ENCODE measurements at places on chromosomes 4 and X.
A peak's percentile ranks its signal among the peaks of the same experiment; 100 is the strongest.

DNA sequence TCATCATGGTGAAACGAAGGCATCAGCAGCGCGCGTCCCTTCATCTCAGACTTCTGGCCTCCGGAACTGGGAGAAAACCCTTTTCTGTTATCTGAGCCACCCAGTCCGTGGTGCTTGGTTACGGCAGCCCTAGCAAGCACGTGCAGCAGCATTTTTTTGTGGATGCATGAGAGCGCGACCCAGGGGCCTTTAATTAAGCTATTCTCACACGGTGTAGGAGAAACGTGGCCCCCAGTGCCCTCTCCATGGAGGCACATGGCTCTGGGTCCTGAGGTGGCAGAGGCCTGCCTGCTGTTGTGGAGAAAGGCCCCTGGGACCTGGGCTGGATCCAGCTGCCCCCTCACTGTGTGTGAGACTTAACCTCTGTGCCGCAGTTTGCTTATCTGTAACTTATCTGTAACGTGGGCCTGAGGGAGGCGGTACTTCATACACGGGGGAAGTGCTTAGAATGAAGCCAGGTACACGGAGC lies 9.5 kb downstream of the CLCN4 start:
- DNase-seq, result no peak

DNA sequence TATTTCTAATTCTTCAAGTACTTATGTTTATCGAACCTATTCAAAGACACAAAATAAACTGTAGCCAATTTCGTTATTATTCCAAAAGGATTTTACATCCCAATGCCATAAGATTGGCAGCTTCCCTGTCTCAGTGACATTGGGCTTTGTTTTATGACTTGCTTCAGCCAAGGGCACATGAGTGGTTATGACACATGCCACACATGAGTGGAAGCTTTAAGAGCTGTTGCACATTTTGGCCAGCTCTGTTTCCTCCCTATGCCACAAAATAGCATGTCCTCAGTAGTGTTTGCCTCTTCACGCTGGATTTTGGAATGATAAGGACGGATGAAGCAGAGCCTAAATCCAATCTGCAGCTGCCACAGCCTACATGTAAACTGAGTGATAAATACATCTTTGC lies 21.9 kb downstream of the SEC24D start:
- no peak for DNase-seq

GRCh38 chr4:8573266-8573665 lies 6.9 kb upstream of the GPR78 start:
- no peak for DNase-seq

DNA sequence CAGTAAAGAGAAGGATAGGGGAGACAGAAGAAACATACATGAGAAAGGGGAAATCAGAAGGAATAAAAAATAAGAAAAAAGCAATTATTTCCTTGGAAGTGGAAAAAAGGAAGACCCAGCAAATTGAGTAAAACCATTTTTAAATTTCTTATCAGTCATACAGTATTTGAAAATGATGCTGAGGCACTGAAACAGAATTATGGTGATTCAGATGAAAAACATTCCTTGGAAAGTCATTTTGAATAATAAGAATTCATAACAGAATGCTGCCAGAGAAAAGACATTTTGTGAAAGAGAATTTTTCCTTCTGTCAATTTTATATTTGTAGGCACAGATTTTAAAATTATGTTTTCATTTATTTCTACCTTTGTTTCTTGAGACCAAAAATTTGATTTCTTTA lies 895.5 kb upstream of the EPHA5 start:
- DNase-seq, result no peak

DNA sequence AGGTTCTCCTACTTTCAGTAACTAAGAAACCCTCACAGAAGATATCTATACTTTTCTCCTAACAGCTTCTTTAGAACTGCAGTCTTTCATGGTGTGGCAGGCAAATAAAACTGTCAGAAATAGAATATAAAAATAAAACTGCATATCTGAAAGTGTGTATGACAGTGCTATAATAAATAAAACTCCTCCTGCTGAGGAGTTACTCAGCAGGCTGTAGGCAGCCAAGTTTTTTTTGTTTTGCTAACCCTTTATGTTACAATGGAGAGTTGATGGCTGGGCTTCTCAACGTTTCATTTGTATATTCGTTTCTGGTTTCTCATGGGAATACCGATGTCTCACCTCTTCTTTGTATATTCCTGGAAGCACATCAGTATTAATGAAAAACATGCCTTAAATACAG lies 18.2 kb upstream of the UGT2B10 start:
- no peak for DNase-seq

DNA sequence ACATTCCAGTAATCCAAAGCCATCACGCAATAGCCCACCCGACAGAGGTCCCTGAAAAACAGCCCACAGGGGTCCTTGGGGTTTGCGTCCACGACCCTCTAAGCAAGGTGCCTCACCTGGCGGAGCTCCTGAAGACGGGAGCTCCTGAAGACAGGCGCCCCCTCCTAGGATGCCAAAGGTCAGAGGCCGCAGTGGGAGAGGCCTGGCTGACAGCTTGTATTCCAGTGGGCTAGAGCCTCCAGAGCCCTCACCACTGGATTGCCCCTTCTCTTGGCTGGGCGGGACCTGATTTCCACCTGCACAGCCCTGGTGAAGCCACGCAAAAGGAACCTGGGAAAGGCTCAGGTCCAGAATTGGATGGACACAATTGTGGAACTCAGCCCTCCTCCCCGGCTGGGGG lies 29.7 kb upstream of the WFS1 start:
- no peak for DNase-seq

GRCh38 chr4:25929298-25929686 lies 15.3 kb downstream of the SMIM20 start:
- DNase-seq, result no peak

DNA sequence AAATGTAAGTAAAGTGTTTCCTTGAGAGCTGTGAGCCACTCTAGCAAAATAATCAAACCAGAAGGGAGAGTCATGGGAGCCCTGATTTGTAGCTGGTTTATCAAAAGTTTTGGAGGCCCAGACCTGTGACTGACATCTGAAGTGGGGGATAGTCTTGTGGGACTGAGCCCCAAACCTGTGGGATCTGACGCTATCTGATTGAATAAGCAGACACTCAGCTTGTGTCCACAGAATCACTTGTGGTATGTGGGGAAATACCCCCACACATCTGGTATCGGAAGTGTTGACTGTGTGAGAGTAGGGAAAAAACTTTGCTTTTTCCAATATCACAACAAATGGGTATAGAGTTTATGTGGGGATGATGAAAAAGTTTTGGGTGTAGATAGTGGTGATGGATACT lies 35.4 kb downstream of the FUNDC1 start:
- DNase-seq, result peak; percentile 6

- DNase-seq, result no peak
These were observed 35.9 kb upstream of the CXCL8 start for GRCh38 chr4:73704314-73705055.

DNA sequence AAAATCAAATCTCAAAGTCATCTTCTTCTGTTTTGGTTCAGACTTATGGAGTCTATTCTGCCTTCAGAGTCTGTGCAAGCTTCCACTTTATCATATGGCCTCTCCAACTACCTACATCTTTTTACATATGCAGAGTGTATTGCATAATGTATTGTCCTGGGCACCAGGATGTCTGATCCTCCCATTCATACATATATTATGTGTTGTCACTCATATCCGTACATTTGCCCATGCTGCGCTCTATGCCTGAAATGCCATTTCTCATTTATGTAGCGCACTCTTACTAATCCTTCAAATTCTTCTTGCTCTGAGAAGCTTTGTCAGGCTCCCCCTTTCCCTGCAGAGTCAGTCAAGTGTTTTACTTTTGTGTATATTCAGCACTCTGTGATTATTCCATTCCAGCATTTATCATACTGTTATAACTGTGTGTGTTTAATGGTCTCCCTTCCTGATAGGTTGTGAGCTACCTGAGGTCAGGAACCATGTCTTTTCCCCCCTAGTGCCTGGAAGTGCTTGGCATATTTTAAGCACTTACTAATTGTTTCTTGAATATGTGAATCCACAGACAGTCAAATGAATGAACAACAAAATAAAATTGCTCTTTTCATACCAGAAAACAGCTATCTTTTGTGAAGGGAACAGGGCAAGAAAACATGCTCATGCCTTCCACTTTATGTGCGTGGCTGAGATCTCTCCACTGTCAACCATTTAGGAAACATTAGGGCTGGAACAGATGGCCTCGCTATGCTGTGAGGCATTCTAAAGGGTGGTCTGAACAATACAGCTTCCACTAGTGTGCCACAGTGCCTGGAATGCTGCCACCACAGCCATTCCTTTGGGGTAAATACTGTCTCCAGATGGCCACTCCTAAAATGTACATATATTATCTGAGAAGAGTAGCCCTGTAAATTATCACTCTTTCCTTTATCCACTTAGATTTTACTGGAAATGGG lies 81.8 kb downstream of the GLUD2 start:
- no peak for DNase-seq

Measured in activated naive CD8-positive, alpha-beta T cell treated with anti-CD3 and anti-CD28 coated beads for 36 hours (primary cell).